Thyroid gland (tissue), 4 donors: ENCODE measurements at places on chromosomes 5 and 9. TPM values are rescaled to one million over a fixed set of nuclear protein-coding genes. Genes with fewer than 3 reads are reported as not detected.

DNA sequence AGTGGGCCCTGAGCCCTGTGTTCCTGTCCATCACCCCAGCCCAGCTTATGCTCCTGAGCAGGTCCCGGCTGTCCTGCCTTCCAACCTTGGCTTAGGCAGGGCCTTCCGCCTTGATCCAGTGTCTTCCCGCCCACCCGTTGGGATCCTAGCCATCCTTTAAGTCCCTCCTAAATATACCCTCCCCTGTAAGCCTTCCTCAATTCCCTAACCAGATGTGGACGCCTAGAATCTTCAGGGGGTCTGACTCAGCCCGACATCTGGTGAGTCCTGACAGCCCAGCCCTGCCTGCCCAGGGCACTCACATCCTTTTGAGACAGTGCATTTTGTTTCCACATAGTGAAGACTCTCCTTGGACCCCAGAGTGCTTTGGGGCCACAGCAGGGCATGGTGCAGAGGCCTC is 23.7 kb downstream of the SLC6A7 start:
- no peak overlapping the region for H3K4me3 ChIP-seq
- no peaks in the 10 kb centered on the region for H3K27me3 ChIP-seq
- H3K27ac ChIP-seq: no peak overlapping the region
- DNase-seq: no peak

DNA sequence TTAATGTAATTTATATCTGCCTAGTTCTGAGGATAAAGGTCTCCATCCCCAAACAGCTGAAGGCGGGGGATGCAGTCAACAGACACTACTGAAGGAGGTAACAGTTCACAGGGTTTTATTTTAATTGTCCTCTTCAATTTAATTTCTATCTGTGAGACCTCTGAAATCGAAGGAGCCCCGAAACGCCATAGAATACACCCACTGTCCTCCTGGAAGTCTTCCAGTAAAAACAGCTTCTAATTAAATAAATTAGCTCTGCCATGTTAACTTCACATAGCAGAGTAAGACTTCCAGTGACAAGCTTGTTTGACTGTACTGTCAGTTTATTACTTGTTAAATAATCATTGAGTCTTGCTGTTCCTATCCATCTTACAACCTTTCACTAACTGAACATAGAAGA is 193.5 kb downstream of the SEC61B start:
- no peak overlapping the region for H3K27ac ChIP-seq
- no peak overlapping the region for H3K4me3 ChIP-seq
- H3K36me3 ChIP-seq: no peaks in the 10 kb centered on the region
- no peak for DNase-seq
- H3K4me1 ChIP-seq: no peaks in the 10 kb centered on the region

- H3K36me3 ChIP-seq: peaks cover 5% of the 10 kb centered on the region
- peak; percentile 81 for DNase-seq
- H3K4me3 ChIP-seq: peak overlapping the region; percentile 87
- no peaks in the 10 kb centered on the region for H3K27me3 ChIP-seq
- H3K4me1 ChIP-seq: peaks cover 22% of the 10 kb centered on the region
- H3K27ac ChIP-seq: peak overlapping the region; percentile 97
Observed at GRCh38 chr9:128127990-128128835, 684 bp upstream of the PTGES2 start.

FOXD4L5 gene
- not detected for total RNA-seq

DNA sequence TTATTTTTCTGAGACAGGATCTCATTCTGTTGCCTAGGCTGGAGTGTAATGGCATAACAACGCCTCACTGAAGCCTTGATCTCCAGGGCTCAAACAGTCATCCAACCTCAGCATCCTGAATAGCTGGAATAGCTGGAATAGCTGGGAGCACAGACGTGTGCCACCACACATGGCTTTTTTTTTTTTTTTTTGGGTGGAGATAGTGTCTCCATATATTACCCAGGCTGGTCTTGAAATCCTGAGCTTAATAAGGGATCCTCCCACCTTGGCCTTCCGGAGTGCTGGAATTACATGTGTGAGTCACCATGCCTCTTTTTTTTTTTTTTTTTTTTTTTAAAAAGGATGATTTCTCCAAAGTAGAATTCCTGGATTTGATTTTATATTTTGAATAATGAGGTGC is 60.7 kb downstream of the NSD1 start:
- peaks cover 20% of the 10 kb centered on the region for H3K4me1 ChIP-seq
- H3K27ac ChIP-seq: no peak overlapping the region
- no peak overlapping the region for H3K4me3 ChIP-seq
- H3K27me3 ChIP-seq: no peaks in the 10 kb centered on the region
- no peak for DNase-seq
- peaks cover 12% of the 10 kb centered on the region for H3K36me3 ChIP-seq

GRCh38 chr5:64599226-64599625 is 91.1 kb upstream of the SHISAL2B start:
- H3K4me3 ChIP-seq: no peak overlapping the region
- H3K36me3 ChIP-seq: no peaks in the 10 kb centered on the region
- no peaks in the 10 kb centered on the region for H3K27me3 ChIP-seq
- H3K4me1 ChIP-seq: peaks cover 5% of the 10 kb centered on the region
- no peak overlapping the region for H3K27ac ChIP-seq

SHOC1 gene
- total RNA-seq: not detected

DNA sequence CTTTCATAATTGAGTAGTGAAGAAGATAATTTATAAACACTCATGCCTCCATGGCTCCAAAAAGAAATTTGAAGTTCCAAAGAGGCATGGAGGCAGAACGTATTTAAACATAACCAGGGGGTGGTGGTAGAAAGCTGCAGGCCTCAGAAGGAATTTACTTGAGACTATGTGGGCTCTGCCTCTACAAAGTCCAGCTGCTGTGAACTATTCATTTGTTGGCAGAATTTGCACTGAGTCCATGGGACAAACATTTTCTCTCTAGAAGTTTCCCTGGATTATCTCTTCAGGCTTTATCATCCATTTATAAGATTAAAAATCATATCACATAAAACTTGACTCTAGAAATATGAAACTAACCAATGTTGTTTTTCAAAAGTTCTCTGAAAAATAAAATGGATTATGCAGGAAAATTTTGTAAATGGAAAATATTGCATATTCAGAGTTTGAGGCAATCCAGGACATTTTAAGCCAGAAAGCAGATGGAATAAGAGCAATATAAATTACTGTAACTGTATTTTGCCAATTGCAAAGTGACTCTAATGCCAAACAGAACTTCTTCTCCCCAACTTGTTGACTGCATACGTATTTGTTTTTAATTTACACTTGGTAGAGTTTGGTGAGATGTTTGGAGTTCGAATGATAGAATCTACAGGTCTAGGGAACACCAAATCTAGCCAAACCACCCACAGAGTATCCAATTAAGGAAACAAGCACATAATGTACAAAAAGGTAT is 258.2 kb downstream of the ENC1 start:
- no peaks in the 10 kb centered on the region for H3K4me1 ChIP-seq
- no peaks in the 10 kb centered on the region for H3K36me3 ChIP-seq
- no peak overlapping the region for H3K4me3 ChIP-seq
- no peaks in the 10 kb centered on the region for H3K27me3 ChIP-seq
- H3K27ac ChIP-seq: no peak overlapping the region
